ENCODE measurements at places on chromosomes 7 and 10.
A peak's percentile ranks its signal among the peaks of the same experiment; 100 is the strongest.

DNA sequence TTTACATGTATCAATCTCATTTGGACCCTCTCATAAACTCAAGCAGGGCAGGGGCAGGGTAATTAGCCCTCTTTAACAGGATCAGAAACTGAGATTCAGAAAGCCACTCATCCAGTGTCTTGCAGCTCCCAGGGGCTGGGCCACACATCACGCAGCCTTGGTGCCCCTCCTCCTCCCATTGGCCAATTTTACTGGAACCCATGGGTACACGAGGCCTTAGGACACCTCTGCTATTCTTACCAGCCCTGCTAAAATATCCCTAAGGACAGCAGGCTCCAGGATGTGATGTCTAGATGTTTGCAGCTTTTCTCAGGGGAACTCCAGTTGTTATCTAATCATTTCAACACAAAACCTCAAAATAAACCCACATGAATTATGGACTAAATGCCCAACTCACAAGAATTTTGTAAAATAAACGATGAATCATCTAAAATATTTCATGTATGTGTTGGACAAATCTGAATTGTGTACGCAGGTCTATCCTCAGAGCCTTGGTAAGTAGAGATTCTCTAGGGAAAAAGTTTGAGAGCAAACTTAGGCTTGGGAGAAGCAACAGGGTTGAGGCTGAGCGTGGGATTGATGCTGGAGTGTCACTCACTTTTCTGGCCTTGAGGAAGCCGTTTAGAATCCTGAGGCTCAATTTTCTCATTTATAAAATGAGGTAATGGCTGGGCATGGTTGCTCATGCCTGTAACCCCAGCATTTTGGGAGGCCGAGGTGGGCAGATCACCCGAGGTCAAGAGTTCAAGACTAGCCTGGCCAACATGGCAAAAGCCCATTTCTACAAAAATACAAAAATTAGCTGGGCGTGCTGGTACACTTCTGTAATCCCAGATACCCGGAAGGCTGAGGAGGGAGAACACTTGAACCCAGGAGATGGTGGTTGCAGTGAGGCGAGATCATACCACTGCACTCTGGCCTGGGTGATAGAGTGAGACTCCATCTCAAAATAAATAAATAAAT, 69.7 kb upstream of the TNS3 start:
- no peak for DNase-seq

- DNase-seq, result no peak
Observed at GRCh38 chr7:149194799-149195179, 557 bp upstream of the ZNF282 start.

GRCh38 chr7:35450456-35451214, 196.7 kb upstream of the TBX20 start:
- DNase-seq, result no peak

DNA sequence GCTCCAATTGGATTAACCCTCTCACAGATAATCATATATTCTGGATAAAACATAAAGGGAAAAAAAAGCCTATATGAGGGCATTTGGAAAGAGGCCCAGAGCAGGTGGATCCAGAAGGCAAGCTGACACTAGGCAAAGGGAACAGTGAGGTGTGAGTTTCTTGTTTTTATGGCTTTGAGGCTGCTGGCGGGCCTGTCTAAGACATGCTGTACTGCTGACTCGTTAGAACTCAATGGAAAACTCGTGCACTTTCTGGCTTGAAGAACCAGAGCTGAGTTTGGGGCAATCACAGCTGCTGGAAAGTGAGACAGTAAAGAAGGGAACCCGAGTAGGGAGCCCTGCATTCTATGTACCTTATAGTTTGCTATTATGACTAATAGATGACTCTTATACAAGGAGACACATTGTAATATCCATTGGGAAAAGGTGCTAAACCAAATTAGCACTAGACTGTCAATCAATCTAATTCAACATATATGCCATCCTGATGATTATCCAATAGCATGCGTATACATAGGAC, 637.1 kb downstream of the GATA3 start:
- no peak for DNase-seq

DNA sequence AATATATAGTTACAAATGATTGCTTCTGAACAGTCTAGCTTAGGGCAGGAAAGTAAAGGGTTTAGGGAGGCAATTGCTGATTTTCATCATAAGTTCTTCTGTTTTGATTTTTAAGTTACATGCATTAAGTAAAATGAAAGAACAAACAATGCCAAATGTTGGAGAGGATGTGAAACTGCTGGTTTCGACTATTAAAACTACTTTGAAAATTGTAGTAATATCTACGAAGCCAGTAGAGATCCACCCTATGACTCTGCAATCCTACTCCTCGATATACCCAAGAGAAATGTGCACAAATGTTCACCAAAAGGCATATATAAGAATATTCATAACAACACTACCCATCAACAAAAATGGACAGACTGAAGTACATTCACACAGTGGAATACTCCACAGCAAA, 24.3 kb downstream of the PDZD8 start:
- no peak for DNase-seq

- peak; percentile 69 for DNase-seq
Observed at GRCh38 chr7:96303686-96304443, 18.0 kb downstream of the SLC25A13 start.

GRCh38 chr10:75430000-75430763, 1.2 kb upstream of the LRMDA start:
- DNase-seq, result no peak
